ENCODE measurements at places on chromosomes 1 and 21.
A peak's percentile ranks its signal among the peaks of the same experiment; 100 is the strongest.

DNA sequence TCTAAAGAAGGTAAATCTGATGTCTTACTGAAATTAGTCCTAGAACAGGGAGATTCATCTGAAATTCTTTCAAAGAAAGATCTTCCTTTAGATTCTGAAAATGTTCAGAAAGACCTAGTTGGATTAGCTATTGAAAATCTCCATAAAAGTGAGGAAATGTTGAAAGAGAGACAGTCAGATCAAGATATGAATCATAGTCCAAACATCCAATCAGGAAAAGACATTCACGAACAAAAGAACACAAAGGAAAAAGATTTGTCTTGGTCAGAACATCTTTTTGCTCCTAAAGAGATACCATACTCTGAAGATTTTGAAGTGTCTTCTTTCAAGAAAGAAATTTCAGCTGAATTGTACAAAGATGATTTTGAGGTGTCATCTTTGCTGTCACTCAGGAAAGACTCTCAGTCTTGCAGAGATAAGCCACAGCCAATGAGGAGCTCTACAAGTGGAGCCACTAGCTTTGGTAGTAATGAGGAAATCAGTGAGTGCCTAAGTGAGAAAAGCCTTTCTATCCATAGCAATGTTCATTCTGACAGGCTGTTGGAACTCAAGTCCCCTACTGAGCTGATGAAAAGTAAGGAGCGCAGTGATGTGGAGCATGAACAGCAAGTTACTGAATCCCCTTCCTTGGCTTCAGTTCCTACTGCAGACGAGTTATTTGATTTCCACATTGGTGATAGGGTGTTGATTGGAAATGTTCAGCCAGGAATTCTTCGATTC is 61.6 kb upstream of the QSOX1 start:
- no peak for DNase-seq

GRCh38 chr1:42319128-42319851 is 15.7 kb downstream of the FOXJ3 start:
- no peak for DNase-seq

- no peak for DNase-seq
These were observed 30.2 kb upstream of the RNF187 start for GRCh38 chr1:228457017-228457395.

DNA sequence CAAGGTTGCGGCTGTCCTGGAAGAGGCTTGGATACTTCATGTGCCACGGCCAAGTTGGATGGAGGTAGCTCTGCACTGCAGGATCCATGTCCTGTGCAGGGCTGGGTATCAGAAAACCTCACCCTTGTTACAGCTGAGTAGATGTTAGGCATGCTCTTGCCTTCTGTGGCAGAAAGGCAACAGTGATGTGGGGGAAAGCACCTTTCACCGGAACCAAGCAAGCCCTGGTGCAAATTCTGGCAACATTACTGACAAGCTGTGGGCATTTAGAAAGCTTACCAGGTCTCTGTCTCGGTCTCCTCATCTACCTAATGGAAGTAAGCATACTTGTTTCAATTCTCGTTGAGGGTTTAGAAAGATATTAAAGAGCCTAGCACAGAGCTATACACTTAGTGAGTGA is 14.5 kb upstream of the CDCA8 start:
- DNase-seq = no peak

GRCh38 chr1:33654267-33654834 is 181.9 kb downstream of the ZSCAN20 start:
- DNase-seq = no peak

- no peak for DNase-seq
These were observed 4.8 kb downstream of the RGS16 start for GRCh38 chr1:182599339-182599738.

GRCh38 chr1:182335771-182336566 is 55.6 kb downstream of the GLUL start:
- DNase-seq = no peak

DNA sequence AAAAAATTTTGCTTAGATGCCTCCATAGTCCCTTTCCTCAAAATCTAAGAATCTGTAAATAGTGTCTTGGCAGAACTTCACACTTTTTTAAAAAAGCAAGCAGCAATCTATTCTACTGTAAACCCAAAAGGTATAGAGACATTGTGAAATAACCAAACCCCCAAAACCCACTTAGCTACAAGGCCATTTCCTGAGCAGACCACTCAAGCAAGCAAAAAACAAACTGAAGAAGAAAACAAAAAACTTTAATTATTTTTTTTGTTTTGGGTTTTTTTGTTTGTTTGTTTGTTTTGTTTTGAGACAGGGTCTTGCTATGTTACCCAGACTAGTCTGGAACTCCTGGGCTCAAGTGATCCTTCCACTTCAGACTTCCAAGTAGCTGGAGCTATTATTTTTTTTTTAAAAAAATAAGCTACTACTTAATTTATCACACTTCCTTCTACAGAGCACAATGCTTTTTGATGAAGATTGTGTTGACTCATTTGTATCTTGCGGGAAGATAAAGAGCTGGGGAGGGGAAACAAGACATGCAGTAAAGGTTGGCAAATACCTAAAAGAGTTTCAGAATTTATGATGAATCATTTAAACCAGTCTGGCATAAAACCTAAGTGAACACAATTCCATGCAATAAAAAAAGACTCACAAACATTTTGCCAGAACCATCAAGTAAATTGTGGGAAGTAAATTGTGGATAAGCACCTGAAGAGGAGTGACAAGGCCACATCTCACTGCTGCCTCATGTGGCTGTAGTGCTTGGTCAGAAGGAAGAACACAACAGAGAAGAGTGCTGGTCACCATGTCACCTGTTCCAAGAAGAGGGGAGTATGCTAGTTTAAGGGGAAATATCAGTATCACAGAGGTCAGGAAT is 2.7 kb upstream of the PTPN22 start:
- DNase-seq = peak; percentile 58

GRCh38 chr1:39003281-39003680 is 12.2 kb downstream of the AKIRIN1 start:
- no peak for DNase-seq

DNA sequence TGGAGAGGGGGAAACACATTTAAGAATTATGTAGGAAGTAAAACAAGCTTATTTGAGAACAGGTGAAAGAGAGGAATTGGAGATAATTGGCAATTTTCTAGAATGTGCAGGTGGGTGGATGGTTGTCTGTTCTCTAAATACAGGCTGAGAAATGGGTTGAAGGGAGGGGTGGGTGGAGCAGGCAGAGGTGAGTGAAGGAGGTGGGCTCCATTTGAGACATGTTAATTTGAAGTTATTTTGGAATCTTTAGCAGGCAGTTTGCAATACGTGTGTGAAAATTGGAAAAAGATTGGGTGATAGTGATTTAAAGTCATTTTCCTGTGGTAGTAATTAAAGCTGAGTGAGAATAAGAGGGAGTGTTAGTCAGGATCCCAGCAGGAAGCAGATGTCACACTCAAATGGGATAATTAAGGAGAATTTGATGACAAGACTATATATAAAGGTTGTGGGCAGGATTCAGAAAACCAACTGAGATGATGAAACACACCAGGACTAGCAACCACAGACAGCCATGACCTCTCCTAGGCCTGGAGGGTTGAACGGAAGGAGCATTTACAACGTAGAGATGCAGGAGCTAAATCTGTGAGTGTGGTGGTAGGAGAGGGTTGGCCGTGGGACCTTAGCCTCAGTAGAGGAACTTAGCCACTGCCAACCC is 40.6 kb downstream of the CHRM3 start:
- DNase-seq = no peak

GRCh38 chr21:29305068-29305467 is 6.3 kb downstream of the BACH1 start:
- no peak for DNase-seq

DNA sequence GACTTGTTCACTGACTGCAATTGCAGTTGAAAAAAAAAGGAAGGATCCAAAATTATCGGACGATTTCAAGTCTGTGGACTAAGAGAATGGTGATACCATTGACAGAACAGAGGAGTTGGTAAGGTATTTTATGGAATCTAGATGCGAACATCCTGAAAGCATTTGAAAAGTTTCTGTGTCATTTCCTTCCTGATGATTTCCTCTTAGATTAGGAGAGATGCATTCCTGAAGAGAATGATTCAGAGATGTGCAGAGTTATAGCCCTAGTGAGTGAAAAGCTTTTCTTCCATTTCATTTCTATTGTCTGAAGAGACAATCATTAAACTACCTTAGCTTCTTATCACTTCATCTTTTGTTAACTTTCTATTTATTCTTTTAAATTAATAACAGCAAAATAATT is 200.0 kb downstream of the KCNK2 start:
- no peak for DNase-seq

- DNase-seq = peak; percentile 51
These were observed 3.8 kb downstream of the RGS13 start for GRCh38 chr1:192639607-192640368.

DNA sequence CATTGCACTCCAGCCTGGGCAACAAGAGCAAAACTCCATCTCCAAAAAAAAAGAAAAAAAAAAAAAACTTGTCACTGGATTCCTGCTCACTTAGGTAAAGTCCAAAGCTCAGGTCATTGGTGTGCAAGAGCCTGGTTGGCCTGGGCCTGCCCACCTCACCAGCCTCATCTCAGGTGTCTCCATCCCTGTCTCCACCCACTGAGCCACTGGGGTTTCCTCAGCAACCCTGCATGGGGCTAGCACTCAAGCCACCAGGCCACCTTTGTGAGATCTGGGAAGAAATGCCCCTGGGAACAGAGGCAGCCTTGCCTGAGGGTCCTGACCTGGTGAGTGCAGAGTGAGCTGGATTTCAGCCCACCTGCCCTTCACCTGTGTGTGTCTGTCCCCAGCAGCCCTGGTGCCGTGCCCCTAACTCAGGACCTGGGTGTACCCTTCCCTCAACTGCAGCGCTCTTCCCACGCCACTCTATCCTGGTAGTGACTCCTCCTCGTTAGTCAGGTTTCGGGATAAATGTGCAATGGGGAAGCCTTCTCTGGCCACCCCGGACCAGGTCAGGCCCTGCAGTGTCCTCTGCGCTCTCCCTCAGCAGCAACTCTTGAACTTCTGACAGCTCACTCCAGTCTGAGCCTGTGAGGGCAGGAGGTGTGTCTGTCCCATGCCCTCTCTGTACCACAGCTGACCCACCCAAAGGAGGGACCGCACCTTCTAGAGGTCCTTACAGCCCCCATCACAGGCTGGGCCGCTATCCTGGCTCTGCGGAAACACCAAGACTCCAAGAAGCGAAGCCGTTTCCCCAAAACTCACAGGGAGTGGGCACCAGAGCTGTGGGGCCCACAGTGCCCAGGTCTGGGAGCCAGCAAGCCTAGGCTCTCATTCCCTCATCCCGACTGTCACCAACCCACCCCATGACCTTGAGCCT is 3.3 kb downstream of the PDZK1IP1 start:
- no peak for DNase-seq

- DNase-seq = no peak
These were observed 1.5 kb downstream of the SCNN1D start for GRCh38 chr1:1281533-1282321.

- DNase-seq = no peak
These were observed 62.8 kb downstream of the MAGI3 start for GRCh38 chr1:113452921-113453770.

DNA sequence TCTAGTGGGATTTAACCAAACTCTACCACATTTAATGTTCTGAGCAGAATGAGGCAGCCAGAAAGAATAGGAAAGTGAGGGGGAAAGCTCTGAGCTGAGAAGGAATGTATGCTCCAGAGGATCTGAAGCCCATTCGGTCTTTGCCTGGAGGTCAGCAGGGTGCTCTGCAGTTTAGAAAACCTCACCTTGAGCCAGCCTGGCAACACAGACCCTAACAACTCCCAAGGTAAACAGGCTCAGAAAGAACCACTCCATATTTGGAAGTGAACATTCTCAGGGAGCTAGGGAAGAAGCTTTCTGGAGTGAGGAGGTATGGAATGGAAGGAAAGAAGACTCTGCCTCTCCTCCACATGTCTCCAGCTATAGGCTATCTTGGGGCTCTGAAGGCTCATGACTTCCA is 398.8 kb downstream of the SEC16B start:
- DNase-seq = no peak

DNA sequence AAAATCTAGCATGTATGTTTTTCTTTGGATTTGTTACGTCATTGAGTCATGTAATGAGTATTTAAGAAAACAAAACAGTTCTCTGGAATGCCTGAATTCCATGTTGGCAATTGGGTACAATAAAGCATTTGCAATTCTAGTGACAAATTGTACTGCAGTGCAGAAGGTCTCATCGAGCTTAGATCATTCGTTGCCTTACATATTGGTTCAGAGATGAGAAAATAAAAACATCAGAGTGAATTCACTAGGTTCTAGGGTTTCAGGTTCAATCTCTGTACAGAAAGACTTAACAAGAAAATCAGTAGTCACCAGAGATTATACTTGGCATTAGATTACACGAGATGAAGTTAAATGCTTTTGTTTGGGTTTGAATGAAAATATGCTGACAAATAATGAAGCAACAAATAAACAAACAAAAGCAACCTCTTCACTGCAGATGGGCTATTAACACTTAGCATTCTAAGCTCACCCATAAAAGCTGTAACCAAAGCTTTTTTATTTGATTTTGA is 124.7 kb downstream of the RYR2 start:
- no peak for DNase-seq

DNA sequence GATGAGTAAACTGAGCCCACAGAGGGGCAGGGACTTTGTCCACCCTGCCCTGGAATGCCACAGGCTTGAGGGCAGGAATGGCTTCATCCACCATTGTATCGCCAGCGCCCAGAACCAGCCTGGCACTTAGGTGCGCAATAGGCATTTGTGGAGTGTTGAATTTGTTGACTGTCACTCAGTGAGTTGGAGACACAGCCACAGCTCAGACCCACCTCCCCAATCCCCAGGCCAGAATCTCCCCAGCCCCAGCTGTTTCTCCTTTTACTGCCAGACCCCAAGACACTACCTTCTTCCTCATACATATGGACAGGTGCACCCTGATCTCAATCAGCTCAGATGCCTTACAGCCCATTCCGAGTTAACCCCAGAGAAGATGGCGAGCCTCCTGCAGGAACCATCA is 674.5 kb downstream of the MATN1 start:
- no peak for DNase-seq

DNA sequence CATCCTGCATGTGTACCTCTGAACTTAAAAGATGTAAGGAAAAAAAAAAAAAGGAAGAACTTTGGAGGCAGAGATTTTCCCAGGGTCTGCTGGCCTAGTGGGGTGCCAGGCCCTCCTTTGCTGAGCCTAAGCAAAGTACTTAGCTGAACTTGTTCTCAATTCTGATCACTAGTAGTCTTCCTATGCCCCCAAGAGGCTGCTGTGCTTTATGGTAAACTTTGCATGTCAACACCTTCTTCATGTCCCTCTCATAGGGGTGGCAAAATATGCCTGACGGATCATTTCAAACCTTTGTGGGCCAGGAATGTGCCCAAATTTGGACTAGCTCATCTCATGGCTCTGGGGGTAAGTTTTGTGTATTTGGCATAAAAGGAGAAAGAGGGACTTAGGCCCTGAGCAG is 1.4 kb upstream of the USP21 start:
- DNase-seq = no peak

- no peak for DNase-seq
These were observed 78.6 kb downstream of the TIAM1 start for GRCh38 chr21:31265366-31266013.

Measured in GM12878 (cell line).